Stimulated activated CD8-positive, alpha-beta memory T cell treated with anti-CD3 and anti-CD28 coated beads, Interleukin-15, amount 100 ng/mL, for 1 hour (primary cell): ENCODE measurements at places on chromosomes 7 and 10.

DNA sequence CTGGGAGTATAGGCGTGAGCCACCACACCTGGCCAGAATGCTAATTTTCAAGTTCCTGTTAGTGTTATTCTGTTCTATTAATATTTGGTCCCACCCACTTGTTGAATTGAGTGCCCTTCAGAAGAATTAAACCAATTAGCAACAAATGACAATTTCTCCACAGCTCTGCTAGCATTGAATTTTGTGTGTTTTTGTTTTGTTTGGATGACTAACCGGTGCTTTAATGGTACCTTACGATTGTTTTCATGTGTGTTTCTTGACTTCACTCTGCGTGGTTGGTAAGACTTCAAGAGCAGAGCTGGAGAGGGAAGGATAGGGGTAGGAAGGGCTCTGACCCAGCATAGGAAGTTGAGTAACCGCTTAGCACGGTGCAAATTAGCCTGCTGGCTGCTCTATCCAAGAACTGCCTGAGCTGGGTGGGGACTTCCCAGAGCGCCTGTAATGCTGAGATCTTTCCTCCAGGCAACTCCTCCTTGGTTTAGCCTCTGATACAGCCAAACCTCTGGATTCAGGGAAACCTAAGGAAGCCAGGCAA, 4.6 kb downstream of the ARPC1B start:
- DNase-seq = no peak

GRCh38 chr7:65915921-65916657, 43.2 kb downstream of the VKORC1L1 start:
- DNase-seq = no peak

- no peak for DNase-seq
Measured at GRCh38 chr10:95832216-95833041, 75.3 kb upstream of the CC2D2B start.

DNA sequence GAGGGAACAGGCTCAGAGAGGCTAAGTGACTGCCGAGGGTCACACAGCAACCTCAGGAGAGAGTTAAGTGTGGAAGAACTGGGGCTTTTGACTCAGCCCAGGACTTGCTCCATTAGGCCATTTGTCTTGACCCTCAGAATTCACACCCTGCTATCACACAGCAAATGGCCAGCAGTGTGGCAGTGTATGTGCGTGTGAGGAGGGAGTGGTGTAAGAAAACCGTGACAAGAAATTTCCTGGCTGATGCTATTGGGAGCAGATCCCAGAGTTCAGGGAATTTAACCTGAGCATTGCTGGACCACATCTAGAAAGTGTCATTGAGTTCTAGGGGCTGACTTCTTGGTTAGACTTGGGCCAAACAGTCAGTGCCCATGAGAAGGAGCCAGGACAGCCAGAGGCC, 18.4 kb downstream of the VWA2 start:
- DNase-seq = no peak

GRCh38 chr10:17805330-17805729, 3.8 kb upstream of the MRC1 start:
- no peak for DNase-seq
